ENCODE measurements at places on chromosomes 12 and 14. TPM values are rescaled to one million over a fixed set of nuclear protein-coding genes. Genes with fewer than 3 reads are reported as not detected.

The GPD1 gene
- total RNA-seq = 0.29 TPM

The CLECL1 gene
- not detected for total RNA-seq

The LTB4R2 gene
- total RNA-seq = 4.7 TPM

The KRT5 gene
- 1.1 TPM for total RNA-seq

The SMIM41 gene
- total RNA-seq = not detected

The P2RX2 gene
- not detected for total RNA-seq

Data from A172 (cell line).